ENCODE measurements at places on chromosomes 6 and 20.

DNA sequence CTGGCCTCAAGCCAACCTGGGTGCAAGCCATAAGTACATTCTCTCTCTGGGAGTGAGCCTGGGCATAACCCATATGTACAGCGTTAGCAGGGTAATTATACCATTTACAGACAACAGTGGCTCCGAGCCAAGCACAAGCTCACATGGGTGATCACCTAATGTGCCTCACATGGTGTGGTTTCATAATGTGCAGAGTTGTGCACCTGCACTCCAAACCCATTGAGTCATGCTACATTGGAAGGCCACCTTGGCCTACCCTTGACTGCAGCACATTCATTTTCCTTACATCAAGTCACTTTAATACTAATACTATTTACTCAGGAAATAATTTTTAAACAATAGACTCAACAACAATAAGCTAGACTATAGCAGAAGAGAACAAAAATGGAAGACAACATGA is 194.5 kb upstream of the PLN start:
- DNase-seq = no peak

GRCh38 chr20:45363611-45364492 is 896 bp downstream of the SYS1 start:
- no peak for DNase-seq

GRCh38 chr6:165268987-165269386 is 40.4 kb downstream of the C6orf118 start:
- no peak for DNase-seq

DNA sequence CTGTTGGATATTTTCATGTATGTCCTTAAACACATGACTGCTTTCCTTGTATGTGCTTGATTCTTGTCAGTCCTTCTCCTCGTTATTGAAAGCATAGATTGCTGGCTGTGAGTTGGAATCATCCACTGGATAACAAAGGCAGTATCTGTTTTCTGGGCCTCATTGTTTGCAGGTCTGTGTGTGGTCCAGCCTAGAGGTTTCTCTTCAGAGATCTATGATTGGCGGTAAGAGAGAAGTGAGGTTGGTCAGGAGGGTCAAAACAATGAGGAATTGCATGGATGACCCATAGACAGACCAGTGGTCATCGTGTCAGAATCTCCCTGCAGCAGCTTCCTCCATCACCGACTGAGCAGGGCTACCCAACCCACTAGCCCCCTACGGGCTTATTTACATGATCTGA is 915.0 kb downstream of the KIF16B start:
- DNase-seq = no peak

- no peak for DNase-seq
Observed at GRCh38 chr6:39695447-39695846, 29.8 kb downstream of the KIF6 start.

DNA sequence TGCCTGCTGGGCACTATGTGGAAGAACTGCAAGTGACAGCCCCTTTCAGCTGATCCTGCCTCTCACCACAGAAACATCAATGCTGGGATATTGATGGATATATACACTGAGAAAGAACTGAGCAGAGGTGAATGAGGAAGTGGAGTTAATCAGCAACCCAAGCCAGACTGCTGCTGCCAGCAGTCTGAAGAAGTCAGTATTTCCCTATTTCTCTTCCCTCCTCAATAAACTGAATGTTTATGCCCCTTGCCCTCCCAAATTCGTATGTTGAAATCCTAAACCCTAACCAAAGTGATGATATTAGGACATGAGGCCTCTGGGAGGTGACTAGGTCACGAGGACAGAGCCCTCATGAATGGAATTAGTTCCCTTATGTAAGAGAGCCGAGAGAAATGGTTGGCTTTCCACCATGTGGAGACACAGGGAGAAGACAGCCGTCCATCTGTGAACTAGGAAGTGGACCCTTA is 76.3 kb downstream of the CDK19 start:
- DNase-seq = no peak

- DNase-seq = no peak
Observed at GRCh38 chr6:142624978-142625715, 319.8 kb downstream of the HIVEP2 start.

DNA sequence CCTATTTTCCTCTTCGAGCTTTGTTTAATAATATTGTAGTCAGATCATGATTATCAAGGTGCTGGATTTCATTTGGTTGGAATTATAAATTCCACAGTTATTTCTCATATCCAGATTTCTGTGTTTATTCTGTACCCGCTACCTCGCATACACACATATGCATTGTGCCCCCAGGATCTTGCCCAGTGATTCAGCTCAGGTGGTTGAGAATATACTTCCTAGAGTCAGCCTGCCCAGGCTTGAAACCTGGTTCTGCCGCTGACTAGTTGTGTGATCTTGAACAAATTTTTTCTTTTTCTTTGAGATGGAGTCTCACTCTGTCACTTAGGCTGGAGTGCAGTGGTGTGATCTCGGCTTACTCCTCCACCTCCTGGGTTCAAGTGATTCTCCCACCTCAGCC is 14.7 kb downstream of the GINM1 start:
- no peak for DNase-seq

DNA sequence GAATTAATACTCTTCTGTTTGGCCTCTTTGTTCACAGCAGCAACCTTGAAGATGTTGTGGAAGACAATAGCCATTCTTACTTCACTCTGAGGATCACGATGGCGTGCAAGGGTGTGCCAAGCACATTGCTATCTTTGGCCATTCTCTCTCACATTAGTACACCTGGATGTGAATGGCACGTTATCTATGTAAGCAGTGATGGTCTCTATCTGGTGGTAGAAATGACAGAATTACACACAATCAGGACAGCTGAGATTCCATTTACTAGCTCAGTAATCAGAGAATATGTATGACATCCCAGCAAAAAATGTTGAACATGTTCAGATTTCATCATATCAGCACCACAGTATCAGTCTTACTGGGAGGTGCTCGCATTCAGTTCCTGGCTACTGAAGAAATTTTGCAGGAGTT is 116.2 kb downstream of the LCA5 start:
- no peak for DNase-seq

- no peak for DNase-seq
Observed at GRCh38 chr20:10963717-10964266, 290.0 kb upstream of the JAG1 start.

DNA sequence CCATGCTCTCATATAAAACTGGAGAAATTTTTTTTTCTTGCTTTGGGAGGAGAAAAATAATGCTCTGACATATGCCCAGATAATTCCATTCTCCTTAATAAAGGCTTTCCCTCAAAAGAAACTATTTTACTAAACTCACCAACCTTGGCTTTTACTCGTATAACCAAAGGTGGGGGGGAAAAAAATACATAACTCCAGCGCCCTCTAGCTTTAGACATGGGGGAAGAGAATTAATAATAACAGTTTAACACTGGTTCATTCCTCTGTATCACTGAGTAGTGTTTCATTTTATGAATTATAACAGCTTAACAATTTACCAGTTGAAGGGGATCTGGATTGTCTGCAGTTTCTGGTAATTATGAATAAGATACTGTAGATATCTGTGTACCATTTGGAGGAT is 1226.1 kb downstream of the GRIK2 start:
- no peak for DNase-seq

DNA sequence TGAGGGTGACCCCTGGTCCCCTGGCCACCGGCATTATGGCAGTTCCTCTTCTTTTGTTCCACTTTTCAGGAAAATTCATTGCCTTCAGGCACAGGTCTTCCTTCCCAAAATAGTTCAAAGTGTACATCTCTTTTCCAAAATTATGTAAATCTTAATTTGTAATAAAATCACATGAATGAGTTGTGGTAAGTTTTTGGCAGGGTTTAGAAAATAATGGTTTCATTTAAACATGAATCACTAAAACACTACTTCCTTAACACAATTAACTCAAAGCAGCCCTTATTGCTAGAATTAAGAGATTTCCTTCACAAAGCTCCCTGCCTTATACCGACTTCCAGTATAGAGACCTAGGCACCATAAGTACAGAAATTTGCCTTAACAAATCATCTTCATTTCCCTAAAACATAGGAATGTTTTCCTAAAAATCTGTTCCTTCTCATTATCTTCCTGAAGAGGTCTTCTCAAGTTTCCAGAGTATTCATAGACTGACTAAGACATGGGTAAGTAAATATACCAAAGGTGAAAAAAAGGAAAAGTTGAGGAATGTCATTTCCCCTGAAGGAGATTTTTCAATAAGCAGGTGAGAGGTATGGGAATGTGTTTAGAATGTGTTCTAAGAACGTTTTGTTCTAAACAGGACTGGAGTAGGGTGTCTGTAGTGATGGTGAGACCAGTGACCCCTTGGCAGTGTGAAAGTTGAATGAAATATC is 148.2 kb upstream of the CITED2 start:
- DNase-seq = no peak

DNA sequence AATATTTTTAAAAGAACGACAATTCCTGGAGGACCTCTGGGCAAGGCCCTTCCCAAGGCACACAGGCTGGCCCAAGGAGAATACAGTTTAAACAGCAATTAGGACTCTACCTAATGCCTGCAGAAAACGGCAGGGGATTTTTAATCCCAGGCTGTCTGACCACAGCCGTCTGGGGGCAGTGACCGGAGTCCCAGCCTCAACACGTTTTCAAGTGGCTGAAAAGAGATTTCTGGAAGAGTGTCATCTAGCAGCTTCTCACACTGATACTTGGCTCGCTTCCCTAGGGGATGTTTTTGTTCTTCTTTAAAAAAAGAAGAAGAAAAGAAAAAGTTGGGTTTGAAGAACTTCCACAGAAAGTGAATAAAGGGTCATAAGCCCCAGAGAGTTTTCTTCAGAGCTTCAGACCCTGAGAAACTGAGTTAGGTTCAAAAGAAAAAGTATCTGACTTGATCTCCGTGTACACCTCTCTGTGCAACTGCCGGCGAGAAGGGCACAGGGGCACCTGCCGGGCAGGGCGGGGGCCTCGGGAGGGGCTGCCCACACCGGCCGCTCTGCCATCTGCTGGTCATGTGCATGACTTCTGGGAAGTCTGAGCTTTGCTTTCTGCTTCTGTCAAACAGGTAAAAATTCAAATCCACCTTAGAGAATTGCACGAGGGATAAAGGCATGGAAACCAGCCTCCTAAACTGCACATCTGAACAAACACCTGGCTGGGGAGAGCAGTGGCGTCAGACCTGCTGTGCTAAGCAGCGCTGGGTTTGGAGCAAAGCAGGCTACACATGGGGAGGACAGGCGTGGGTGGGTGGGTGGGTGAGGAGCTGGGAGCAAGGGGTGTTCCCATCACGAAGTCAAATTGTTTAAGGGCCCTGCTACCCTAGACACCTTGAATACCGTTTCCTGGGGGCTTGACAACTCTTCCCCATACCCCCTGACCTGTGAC is 33.0 kb downstream of the RRBP1 start:
- DNase-seq = no peak

DNA sequence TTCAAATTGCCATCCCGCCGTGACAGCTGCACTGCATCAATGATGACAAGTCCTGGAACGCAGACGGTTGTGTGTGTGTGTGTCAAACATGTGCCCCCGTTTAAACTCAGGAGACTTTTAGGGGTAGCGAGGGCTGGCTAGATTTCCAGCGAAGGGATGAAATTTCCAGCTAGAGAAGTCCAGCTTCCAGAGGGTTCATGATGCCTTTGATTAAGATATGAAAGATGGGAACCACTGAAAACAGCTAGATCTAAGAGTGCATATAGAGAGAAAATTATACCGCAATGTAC is 644 bp downstream of the KIZ start:
- no peak for DNase-seq

GRCh38 chr6:48606618-48607017 is 495.6 kb upstream of the PTCHD4 start:
- no peak for DNase-seq

GRCh38 chr6:5098501-5099270 is 13.5 kb downstream of the PPP1R3G start:
- DNase-seq = no peak

DNA sequence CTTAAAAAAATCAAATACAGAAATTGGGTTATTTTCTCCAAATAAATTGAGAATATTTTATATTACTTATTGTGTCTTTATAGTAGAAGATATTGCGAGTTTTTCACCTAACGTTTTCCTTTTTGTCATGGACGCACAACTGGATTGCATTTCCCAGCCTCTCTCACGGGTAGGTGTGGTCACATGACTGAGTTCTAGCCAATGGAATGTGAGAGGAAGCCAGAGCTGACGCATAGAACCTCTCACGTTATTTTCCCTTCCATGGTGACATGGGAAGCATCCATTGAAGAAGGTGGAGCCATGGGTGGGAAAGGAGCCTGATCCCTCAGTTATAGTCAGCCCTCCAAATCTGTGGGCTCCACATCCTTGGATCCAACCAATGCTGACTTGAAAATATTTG is 155.9 kb upstream of the UST start:
- DNase-seq = no peak

DNA sequence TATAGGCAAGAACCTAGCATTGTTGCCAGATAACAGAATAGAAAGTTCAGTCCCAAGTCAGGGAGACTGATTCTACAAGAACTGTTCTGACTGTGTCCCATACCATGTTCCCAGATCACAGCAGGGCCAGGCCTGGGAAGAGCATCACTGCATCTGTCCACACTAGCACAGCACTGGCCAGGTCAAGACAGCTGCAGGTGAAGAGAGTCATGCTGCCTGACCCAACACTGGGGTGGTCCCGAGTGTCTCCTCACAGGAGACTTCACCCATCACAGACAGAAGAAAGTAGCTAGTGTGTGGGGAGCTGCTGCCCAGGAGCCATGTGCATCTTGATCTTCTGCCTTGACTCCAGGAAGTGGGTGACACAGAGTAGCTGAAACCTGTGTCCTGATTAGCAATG is 1.3 kb upstream of the CST9L start:
- no peak for DNase-seq

DNA sequence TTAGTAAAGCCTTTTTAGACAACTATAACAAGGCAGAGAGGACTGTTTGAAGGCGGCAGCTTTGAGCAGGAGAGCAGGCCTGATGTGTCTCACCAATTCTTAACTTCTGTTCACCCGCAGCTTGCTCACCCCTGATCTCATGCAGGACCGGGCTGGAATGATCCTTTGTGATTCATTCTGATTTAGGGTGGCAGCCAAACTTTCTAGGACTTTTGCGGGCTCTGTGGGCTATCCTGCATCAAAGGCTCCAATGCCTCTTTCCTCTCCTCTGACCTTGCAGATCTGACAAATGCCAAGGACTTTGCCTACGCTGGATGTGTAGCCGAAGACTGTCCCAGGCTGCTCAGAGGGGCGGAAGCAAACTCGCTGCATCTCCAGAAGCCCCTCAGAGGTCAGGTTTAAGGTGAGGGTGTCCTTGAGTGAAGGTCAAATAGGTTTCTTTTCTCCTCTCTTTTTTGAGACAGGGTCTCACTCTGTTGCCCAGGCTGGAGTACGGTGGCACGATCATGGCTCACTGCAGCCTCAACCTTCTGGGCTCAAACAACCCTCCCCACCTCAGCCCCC is 72.3 kb downstream of the VEGFA start:
- no peak for DNase-seq

All from BJ (cell line).